ENCODE measurements at places on chromosomes 3 and 15.

- DNase-seq = peak; percentile 12
Measured at GRCh38 chr15:101500865-101501551, 11.5 kb upstream of the PCSK6 start.

DNA sequence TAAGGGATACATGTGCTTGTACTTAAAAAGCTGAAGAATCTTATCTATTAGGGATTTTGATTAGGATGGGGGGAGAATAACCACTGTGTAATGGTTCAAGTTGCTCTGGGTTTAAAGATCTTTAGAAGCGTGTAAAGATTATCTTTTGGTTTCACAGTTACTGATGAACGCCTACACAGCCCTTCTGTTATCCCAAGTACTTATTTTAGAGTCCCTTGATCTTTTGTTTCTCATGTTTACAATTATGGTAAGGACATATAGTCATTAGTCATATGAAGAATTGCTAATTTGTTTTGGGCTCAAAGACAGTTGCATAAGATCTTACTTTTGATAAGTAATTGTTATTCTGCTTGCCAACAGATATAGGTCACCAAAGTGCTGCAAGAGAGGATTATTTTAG lies 160.1 kb downstream of the PLCL2 start:
- peak; percentile 37 for DNase-seq

DNA sequence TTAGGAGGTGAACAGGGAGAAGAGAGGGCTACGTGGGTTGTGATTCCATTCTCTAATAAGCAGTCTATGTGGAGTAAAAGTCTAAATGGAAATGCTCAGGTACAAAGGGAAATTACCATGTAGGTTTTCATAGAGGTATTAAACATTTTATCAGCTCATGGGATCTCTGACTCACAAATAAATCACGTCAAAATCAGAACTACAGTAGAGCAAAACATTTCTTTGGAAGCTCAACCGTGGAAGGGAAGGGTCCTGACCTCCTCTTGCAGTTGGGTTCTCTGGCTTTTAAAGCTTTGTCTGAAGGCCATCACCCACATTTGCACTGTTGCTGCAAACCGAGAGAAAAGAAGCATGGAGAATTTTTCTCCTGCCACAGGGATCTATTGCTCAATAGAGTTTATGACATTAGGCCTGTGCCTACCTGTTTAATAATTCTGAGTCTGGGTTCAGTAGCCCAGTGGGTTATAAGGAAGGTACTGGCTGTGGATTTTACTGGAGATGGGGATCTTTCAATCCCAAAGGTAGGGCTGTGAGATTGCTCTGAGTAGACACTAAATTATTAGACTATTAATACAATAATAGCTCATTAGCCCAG lies 24.2 kb upstream of the PGPEP1L start:
- DNase-seq = no peak

- peak; percentile 16 for DNase-seq
Measured at GRCh38 chr3:94132777-94133176, 69.9 kb downstream of the NSUN3 start.

DNA sequence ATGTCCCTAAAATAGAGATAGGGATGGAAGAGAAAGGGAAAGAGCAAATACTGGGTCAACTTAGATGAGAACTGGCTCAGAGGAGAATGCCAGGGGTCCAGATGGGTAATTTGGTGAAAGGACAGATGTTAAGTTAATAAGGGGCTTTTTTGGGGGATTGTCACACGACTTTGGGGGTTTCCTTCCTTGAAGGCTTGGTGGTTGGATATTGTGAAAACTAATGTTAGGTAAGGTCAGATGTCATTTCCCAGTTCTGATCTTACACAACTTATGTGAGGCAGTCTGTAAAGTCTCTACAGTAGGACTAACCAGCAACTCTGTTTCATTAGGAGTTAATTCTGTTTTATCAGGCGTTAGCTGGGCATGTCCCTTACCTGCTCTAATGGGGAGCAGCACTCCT lies 231.1 kb downstream of the NR2F2 start:
- no peak for DNase-seq

DNA sequence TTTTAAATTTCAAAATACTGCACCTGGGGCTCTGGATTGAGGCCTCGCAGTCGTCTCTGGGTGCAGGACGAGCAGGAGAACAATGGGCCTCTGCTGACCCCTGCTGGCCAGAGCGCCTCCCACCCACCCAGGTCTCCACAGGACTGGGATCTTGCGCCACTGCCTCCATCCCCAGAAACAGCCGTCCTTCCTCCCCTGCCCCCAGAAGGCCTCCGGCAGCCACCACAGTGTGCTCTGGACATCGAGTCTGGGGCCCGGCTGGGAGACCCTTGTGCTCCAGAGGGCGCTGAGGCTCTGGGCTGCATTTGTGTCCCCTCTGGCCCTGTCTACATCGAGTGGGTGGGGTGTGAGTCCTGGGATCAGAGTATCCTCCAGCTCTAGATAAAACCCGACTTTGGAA lies 6.7 kb upstream of the ACSBG1 start:
- DNase-seq = peak; percentile 91

DNA sequence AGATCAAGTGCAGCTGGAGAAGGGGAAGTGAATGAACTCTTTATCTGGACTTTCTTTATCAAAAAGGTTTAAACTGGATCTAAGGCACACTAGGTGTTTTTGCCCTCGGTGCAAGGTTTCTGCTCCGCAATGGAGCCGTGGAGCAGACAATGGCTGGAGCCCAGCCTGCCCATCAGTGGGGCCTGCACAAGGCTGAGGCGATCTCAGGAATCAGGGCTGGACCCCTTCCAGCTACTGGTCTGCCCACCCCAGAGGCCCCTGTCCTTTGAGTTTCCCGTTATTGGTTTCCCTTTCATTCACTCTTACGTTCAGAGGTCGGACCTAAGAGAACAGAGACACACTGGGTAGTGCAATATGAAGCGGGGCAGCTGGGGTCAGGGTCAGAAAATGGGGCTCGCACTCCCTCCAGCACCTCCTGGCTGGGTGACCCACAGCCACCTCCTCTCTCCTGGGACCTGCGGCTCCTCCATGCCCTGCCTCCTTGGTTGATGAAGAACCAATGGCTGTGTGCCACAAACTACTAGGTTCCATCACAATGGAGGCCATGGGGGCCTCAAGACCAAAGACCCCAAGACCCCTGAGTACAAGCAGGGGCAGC lies 164.6 kb downstream of the CHSY1 start:
- no peak for DNase-seq

- DNase-seq = no peak
Measured at GRCh38 chr3:89434621-89435380, 327.4 kb downstream of the EPHA3 start.

- no peak for DNase-seq
Measured at GRCh38 chr3:183220828-183221227, 32.2 kb upstream of the B3GNT5 start.

GRCh38 chr3:141233457-141234161 lies 2.0 kb downstream of the PXYLP1 start:
- DNase-seq = no peak

DNA sequence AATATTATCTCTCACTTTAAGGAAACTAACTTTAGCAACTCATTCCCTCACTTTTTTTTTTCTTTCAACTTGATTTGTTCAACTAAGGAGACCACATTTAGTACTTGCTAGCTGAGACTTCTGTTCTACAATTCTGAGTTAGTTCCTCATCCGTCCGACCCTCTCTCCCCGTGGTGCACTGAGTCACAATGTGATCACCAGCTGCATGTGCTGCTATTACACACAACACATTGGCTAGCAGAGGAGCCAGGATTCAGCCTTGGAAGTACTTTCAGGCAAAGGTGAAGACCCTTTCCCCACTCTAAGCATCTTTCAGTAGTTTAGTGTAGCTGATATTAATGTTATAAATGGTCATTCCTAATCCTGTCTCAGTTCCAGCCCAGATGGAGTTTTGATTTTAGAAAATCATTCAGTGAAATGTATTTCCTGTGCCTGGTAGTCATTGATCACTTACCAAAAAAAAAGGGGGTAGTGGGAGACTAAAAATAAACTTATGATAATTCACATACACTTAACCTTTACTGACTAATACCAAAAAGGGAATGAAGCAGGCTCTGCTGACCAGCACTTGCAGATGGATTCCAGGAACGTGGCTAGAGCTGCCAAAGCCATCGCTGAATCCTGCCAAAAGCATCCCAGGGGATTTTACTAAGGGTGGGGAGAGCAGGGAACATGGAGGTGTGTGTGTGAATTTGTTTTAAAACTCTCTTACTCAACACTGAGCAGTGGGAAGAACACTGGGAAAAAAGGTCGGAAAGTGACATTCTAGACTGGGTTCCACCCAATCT lies 424.8 kb downstream of the LPP start:
- DNase-seq = no peak

DNA sequence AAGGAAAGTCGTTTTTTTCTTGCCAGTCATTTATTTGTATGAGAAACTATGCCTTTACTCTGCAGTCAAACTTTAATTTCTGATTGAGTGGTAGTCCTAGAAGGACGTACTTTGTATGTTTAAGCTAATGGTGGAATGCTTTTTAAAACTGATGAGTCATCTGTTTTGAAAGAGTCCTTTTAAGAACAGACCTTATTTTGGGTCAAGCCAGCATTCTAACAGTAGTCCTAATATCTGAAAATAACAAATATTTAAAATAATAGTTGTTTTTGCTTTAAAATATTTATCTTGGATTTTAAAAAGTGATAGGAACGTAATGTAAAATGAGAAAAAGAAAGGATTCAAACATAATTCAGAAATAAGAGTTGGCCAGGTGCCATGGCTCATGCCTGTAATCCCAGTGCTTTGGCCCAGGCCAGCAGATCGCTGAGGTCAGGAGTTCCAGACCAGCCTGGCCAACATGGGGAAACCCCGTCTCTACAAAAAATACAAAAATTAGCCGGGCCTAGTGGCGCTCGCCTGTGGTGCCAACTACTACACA lies 1.3 kb upstream of the LRRC58 start:
- DNase-seq = no peak

DNA sequence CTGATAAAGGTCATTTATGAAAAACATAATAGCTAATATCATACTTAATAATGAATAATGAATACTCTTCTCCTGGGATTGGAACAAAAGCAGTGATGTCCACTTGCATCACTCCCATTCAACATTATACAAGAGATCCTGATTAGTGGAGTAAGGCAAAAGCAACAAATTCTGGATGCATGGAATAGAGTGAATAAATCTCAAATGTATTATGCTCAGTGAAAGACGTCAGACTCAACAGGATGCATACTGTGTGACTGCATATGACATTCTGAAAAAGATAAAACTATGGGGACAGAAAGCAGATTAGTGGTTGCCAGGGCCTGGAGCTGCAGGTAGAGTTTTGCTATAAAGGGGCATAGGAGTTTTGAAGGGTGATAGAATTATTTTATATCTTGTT lies 77.6 kb upstream of the ZBTB20 start:
- DNase-seq = no peak

DNA sequence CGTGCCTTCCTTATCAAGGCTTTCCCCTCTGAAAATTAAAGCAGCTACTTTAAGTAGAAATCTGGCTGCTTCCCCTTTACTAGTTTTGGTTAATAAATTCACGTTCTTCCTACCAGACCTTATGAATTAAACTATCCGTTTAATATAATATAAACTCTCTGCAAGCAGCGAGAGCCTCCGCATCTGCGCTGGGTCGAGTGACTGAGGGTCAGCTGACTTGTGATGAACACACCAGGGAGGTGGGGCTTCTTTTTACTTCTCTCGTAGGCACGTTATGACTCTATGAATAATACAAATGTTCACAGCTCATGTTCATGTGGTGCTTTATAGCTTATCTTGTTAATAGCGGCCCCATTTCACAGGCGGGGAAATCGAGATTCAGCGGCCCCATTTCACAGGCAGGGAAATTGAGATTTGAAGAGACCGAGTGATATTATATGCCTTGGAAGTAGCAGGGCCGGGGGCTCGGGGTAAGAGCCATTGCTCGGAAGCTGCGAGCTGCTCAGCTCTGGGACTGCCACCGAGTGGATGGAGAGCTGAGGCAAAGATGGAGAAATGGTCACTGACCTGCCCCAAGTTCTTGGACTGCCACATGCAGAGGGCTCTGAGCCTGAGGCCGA lies 8.3 kb downstream of the MUC4 start:
- DNase-seq = no peak

GRCh38 chr15:74781431-74782258 lies at the start of gene CSK:
Gene CSK, plus strand, starts transcription at chr15:74782080. Its CDS starts 16,218 bp downstream, at chr15:74798298.
- DNase-seq = peak; percentile 89

- DNase-seq = no peak
Measured at GRCh38 chr15:62564886-62565633, 400.0 kb upstream of the C2CD4B start.

DNA sequence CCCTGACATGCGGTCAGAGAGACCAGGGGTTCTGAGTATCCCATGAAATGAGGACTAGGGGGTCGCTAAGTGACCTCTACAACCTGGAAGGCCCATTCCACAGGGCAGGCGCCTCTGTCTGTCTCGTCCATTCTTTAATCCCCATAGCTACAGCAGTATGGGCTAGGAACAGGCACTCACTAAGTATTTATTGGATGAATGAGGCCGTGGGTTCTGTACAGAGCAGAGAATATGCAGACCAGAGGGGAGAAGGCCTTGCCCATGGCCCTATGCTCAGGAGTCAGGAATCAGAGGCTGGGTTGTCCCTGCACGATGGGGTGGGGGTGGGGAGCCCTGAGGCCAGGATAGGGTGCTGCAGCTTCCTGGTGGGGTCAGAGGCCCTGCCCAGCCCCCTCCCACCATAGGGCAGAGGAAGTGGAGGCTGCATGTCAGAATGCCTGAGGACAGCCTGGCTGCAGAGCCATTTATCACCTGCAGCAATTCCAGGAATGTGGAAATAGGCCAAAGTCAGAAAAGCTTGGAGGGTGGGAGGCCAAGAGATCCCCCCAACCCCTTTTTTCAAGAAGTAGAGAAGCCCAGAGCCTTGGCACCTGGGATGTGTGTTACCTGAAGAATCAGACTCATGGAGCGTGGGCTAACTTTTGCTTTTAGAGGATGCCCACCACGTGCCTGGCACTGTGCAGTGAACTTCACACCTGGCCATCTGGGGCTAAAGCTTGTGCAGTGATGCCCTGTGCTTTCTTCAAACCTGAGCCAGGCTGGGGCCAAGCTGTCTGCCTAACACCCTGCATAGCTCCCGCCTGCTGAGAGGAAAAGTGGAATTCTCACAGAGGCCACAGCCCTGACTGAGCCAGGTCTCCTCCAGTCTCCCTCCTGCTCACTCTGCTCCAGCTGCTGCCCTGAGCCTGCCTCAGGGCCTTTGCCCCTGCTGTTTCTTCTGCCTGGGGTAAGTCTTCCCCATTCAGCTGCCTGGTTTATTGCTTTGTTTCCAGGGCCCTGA lies 109.4 kb downstream of the WNT7A start:
- DNase-seq = no peak

GRCh38 chr15:69134791-69135190 lies 25.6 kb upstream of the GLCE start:
- no peak for DNase-seq
